Breast epithelium (tissue), 4 donors: ENCODE measurements at places on chromosomes 2 and 18.

GRCh38 chr2:38727661-38728060 is 23.5 kb downstream of the SRSF7 start:
- DNase-seq, result no peak

DNA sequence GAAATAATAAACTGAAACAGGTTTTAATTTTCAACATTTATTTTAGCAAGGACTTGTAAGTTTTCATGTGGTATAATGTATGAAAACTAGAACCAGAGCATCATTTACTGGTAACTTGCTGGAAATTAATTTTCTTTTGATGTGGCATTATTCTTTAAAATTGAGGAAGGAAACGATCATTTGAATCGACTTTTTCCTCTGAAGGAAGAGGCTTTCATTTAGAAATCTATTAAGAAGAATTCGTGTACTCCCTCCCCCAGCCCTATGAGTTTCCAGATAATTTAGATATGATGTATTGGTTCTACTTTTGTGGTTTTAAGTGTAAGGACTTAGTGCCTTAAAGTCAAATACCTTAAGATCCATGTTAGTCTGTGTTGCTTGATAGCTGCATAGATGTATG is 2.5 kb downstream of the BABAM2 start:
- DNase-seq, result no peak

- DNase-seq, result no peak
These were observed 513.9 kb upstream of the MEX3C start for GRCh38 chr18:51711298-51711889.

- no peak for DNase-seq
These were observed 162.2 kb downstream of the BCL11A start for GRCh38 chr2:60391230-60391629.

GRCh38 chr2:31334311-31335026 is 80.1 kb downstream of the XDH start:
- no peak for DNase-seq

DNA sequence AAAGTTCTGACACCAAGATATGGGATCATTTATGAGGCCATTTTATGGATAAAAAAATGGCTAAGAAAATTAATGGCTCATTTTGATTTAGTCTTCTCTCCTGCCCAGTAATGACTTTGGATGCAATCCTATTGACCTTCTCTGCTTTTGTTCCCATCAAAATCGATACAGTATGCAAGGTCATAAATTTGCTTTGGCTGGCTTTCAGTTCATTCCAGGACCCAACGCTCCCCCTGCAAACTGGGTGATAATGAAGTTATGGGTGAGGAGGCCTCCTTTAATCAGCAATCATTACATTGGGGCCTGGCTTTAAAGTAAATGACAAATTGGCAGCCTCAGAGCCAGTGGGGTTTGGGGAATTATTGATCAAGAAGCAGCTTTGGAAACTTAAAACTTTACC is 351.8 kb upstream of the GYPC start:
- no peak for DNase-seq

DNA sequence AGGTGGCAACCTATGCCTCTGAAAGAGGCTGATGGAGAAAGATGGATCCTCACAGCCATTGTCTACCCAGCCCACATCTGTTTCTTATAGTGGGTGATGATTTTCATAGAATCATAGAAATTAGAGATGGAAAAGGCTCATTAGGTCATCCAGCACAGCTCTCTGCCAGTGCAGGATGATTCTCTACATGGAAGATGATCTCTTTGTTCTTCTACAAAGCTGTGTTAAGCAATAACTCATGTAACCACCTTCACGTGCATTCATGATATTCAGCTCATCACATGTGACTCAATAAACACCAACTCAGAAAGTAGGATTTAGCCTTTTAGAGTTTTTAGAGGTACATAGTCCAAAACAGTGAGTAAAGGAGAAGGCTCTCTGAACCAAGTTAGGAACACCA is 539.4 kb upstream of the ID2 start:
- DNase-seq, result no peak

GRCh38 chr2:236919209-236919608 is 166.5 kb upstream of the COPS8 start:
- no peak for DNase-seq

DNA sequence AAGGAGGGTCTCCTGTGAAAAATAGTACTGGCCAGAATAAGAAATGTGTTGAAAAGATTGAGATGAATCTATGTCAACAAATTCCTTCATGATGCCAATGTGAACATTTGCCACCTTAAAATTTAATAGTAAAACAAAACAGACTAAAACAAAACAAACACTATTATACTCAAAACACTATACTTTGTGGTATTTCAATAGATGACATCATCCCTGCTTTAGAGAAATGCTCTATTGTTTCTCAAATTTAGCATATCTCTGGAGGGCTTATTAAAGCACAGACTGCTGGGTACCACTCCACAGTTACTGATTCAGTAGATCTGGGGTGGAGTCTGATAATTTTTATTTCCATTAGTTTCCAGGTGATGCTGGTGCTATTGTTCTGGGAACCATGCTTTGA is 579.4 kb upstream of the FAM98A start:
- DNase-seq, result no peak

- peak; percentile 50 for DNase-seq
These were observed 550 bp downstream of the RAB1A start for GRCh38 chr2:65129286-65129825.

DNA sequence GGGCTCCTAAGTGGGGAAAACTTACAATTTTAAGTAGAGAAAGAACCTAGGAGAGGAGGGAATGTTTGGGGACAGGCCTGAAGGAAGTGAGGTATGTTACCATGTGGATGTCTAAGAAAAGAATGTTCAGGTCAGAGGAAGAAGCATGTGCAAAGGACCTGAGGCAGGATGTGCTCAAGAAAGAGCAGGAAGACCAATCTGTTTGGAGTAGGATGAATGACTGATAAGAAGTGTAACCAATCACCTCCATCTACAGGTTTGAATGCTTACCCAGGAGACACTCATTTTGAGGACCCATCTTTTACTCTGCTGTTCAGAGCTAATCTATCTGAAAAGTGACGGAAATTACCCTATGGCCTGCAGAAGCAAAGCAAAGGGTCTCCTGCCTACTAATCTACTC is 342.3 kb downstream of the ARHGAP15 start:
- no peak for DNase-seq
